ENCODE measurements at places on chromosomes 13 and 19.

DNA sequence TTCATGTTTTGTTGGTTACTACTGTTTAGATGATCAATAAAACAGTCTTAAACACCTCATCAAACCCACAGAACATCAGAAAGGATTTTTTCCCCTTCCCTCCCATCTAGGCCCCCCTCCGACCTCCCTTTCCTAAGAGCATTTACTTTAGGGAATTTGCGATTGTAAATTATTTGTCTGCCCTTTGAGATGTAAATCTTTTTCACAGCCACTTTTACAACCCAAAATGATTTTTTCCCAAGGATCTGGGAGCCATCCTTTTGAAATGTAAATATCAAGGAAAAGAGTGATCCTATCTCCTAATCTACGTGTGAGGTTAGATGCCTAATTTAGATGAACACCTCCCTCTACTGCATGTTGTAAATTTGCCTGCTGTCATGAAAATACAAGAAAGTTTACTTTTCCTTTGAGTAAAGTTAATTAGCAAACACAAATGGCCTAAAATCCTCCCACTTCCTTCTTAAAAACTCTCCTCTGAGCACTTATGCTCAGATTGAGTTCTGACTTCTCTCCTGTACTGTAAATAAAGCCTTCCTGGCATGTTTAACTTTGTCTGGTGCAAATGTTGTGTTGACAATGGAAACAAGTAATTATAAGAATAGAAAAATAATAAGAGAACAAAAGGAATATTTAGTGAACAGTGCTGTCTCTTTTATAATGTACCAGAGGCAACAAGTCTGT is 1646.9 kb upstream of the SPRY2 start:
- no peak for DNase-seq

DNA sequence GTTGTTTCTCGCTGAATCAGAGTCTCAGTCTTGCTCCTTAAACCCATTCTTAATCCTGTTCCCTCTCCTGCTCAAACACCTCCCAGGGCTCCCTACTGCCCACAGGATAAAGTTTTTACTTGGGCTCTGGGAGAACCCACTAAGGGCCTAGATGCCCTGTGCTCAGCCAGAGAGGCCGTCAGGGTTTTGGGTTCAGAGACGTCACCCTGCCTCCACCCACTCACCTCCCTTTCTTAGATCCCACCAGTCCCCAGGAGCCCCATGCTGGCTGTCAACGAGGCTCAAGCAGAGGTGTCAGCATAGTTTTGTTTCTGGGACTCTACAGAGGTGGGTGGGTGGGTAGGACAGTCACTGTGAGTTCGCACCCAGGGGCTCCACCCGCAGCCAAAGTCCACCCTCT is 15.5 kb upstream of the CYP4F2 start:
- no peak for DNase-seq

DNA sequence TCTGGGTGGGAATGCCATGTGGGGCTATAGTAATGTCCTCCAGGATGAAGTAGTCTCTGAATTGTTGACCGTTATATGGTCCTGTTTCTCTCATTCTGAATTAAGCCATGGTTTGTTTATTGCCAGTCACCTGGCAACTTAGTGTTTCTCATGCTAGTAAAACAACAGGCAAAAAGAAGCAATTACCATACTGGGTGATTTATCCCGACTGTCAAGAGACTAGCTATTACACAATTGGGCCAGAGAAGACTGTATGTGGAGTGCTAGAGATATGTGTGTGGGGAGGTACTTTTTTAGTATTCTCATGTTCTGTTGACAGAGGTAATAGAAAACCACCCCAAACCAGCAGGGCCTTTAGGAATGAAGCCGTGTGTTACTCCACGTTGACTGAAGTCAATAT is 258.2 kb downstream of the TDRD3 start:
- no peak for DNase-seq

- no peak for DNase-seq
Measured at GRCh38 chr13:101447852-101448251, 4.6 kb upstream of the ITGBL1 start.

- no peak for DNase-seq
Measured at GRCh38 chr13:33514362-33514761, 228.8 kb upstream of the STARD13 start.

- no peak for DNase-seq
Measured at GRCh38 chr13:27130979-27131623, 40.5 kb downstream of the USP12 start.

GRCh38 chr13:108662528-108662927 is 33.1 kb downstream of the MYO16 start:
- no peak for DNase-seq

DNA sequence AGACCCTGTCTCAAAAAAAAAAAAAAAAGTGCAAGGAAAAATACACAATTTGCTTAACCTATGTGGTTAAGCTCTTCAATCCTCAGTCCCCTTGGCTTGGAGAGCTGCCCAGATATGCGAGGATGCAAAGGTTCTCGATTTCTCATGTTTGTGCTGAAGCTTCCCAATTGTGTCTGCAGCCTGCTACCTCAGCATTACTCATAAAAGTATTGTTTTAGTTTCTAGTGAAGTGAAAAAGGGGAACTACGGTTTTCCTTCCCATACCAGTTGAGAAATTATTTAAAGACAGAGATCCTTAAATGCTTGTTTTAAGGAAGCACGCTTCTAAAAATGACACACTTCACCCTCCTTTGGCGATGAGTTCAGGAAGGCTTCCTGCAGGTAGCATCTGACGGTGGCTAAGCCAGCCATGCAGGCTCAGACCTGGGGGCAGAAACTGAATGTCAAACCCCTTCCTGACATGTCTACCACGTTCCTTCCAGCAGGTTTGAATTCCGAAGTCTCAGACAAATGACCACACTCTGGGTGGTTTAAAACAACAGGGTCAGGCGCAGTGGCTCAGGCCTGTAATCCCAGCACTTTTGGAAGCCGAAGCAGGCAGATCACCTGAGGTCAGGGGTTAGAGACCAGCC is 47.9 kb downstream of the RUBCNL start:
- no peak for DNase-seq

GRCh38 chr13:27302643-27303262 is 32.1 kb downstream of the RASL11A start:
- no peak for DNase-seq

GRCh38 chr13:68254151-68254550 is 1024.0 kb upstream of the PCDH9 start:
- DNase-seq, result no peak

DNA sequence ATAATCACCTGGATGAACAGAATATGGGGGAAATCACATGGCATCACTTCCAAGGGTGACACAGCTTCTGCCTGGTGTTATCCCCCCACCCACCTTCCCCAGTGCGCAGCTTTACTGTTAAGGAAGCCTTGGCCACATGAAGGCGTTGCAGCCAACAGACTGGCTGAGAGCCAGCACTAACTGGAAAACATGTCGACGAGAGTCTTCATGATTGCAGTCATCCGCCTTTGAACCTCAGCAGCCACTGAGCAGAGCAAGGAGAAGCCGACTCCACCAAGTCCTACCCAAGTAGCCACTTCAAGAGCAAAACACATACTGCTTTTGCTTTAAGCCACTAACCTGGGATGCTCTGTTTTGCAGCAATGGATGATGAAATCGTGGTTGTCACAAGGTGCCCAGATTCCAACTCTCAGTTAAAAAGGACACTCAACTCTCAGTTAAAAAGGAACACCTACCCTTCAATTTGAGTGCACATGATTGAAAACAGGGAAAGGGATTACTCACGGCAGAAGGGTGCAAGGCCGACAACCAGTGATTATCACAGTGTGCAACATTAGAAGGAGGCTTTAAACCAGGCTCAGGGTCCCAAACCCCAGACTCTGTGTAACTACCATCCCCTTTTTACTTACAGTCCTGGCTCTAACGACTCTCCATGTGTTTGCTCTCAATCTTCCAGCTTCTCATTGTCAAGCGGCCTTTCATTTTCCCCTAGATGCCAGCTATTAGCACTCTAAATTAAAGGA is 149.1 kb downstream of the KLF12 start:
- no peak for DNase-seq

GRCh38 chr19:11093689-11094238 is 4.5 kb downstream of the LDLR start:
- no peak for DNase-seq

DNA sequence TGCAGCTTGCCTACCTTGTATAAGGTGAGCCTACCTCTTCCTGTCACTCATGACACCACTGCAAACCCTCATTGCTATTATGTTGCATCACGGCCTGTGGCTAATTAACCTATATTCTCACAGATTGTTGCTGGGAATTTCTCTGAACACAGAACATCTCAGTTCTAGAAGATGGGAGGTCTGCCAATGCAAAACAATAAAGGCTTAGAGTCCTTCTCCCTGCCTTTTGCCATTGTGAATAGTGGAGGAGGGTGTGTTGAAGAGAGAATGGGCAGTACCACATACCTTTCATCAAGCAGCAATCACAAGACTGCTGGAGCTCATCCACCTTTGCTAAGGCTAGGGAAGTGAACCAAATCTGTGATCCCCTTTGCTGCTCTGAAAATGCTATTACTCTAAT is 34.4 kb downstream of the WDFY2 start:
- no peak for DNase-seq

GRCh38 chr13:48833412-48833811 is 142.3 kb upstream of the FNDC3A start:
- DNase-seq, result no peak

DNA sequence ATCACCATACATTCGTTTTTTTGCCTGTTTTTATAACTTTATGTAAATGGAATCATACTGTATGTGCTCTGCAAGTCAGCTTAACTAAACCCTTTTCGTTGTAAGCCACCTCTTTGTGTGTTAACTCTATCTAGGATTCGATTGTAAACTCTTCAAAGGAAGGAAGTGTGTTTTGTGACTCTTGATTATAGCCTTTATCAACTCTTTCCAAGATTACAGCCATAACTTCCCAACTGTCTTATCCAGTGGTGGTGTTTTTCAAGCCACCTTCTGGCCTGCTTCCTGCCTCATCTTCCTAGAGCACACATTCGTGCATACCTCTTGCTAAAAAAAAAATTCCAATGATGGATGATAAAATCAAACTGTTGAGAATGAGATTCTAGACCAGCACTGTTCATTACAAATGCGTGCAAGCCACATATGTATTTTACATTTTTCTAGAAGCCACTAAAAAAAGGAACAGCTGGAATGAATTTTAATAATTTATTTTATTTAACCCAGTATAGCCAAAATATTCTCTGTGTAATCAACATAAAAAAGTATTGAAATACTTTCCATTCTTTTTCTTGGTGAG is 12.0 kb upstream of the FBXL3 start:
- DNase-seq, result no peak

- no peak for DNase-seq
Measured at GRCh38 chr19:46610851-46611770, 10.0 kb downstream of the CALM3 start.

Measured in NCI-H2171 (cell line).